ENCODE measurements at places on chromosomes 2 and 18. TPM values are rescaled to one million over a fixed set of nuclear protein-coding genes. Genes with fewer than 3 reads are reported as not detected.

The GRP gene
- not detected for total RNA-seq

The GALNT5 gene
- total RNA-seq: 0.10 TPM

The AGXT gene
- total RNA-seq: not detected

- H3K4me1 ChIP-seq: peaks cover 81% of the 10 kb centered on the region
- H3K36me3 ChIP-seq: no peaks in the 10 kb centered on the region
- H3K27me3 ChIP-seq: peaks cover 19% of the 10 kb centered on the region
- H3K4me3 ChIP-seq: peak overlapping the region; percentile 67
- peak; percentile 36 for DNase-seq
- peak overlapping the region; percentile 77 for H3K27ac ChIP-seq
These were observed 118.4 kb downstream of the MAP4K4 start for GRCh38 chr2:101815739-101816391.

DNA sequence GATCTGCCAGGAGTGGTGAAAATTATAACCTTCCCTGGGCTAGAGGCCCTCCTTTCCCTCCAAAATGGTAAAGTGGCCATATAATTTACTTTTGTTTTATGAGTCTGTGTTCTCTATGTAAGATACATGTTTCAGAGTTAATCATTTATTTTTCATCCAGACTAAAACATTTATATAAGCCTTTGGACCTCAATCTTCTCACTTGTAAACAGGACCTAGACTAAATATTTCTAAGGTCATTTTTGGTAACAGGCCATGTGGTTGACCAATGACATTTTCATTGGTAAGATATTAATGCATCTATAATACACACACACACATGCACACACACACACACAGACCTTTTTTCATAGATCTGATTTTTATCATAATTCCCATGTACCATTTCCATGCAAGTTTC, 79.7 kb upstream of the KCTD1 start:
- peaks cover 23% of the 10 kb centered on the region for H3K36me3 ChIP-seq
- no peak overlapping the region for H3K27ac ChIP-seq
- DNase-seq: no peak

- H3K36me3 ChIP-seq: no peaks in the 10 kb centered on the region
- DNase-seq: no peak
- no peak overlapping the region for H3K4me3 ChIP-seq
- H3K27ac ChIP-seq: no peak overlapping the region
These were observed 323.2 kb downstream of the LRRTM1 start for GRCh38 chr2:79981316-79981715.

DNA sequence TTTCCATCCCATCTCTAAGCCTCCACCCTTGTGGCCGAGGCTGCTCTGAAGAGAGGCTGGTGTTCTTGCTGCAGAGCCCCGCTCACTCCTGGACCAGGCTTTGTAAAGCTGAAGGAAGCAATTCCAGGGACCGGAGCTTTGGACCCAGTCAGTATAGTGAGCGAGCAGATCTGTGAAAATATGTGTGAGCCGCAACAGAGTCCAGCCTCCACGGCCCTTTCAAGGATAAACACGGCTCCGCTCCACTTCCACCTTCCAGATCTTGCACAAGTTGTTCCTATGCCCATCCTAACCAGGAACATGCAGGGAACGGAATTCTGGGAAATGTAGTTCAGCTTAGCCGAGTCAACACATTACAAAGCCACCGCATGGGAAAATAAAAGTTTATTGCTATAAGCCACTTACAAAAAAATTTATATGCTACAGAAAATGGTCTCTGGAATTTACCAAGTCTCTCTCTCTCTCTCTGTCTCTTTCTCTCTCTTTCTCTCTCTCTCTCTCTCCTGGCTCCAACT, 151.7 kb upstream of the ZNF521 start:
- peaks cover 5% of the 10 kb centered on the region for H3K27me3 ChIP-seq
- H3K36me3 ChIP-seq: no peaks in the 10 kb centered on the region
- peak overlapping the region; percentile 80 for H3K4me3 ChIP-seq

- peak overlapping the region; percentile 55 for H3K27ac ChIP-seq
- no peaks in the 10 kb centered on the region for H3K36me3 ChIP-seq
- peaks cover 4% of the 10 kb centered on the region for H3K4me1 ChIP-seq
- H3K27me3 ChIP-seq: no peaks in the 10 kb centered on the region
- no peak for DNase-seq
- no peak overlapping the region for H3K4me3 ChIP-seq
These were observed 20.1 kb downstream of the CEP68 start for GRCh38 chr2:65076345-65076710.

DNA sequence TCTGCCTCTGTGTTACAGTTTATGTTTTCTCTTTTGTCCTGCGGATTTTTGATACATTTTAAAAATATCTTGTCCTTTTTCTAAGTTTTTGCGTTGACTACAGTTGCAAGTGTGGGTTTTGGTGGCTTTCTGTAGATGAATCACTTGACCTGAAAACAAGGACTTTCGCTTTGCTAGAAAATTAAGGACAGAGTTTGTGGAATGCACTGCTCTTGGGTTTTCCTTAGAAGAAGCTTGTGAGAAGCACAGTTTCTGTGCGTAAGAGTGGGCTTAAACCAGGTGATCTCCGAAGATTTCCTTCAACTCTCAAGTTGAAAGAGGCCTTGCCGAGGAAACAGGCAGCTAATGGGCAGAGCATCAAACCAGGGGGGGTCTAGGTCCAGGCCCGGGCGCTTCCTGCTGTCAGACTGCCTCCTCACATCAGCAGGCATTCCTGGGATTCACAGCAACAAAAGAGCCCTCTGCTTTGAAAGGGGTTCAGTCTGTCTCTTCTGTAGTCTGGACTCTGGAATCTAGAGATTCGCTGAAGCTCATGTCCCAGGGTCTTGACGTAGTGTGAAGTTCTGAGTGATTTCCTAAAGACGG, 17.3 kb downstream of the NCK2 start:
- H3K27me3 ChIP-seq: no peaks in the 10 kb centered on the region
- no peaks in the 10 kb centered on the region for H3K36me3 ChIP-seq
- H3K4me1 ChIP-seq: peaks cover 14% of the 10 kb centered on the region

DNA sequence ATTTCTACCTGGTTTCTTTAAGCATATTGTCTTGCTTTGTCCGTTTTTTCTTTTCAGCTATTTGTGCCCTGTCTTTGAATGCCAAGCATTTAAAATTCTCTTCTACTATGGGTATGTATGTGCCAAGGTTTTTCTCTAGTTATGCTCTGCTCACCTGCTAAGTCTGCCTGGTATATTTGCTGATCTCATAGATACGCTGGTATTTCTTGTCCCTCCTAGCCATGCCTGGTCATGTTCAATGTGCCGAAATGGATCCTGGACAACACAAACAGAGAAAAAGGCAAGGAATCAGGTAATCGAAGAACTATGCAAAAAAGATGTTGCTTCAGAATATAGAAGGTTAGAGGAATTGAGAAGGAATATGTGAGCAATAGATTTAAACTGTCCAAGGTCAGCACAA, 14.9 kb upstream of the KDM3A start:
- H3K4me1 ChIP-seq: peaks cover 6% of the 10 kb centered on the region
- peaks cover 12% of the 10 kb centered on the region for H3K36me3 ChIP-seq
- no peak for DNase-seq
- H3K27me3 ChIP-seq: no peaks in the 10 kb centered on the region
- H3K27ac ChIP-seq: no peak overlapping the region
